ENCODE measurements at places on chromosomes 13 and 19.

GRCh38 chr19:16416991-16417390, 54.8 kb downstream of the EPS15L1 start:
- no peak for DNase-seq

DNA sequence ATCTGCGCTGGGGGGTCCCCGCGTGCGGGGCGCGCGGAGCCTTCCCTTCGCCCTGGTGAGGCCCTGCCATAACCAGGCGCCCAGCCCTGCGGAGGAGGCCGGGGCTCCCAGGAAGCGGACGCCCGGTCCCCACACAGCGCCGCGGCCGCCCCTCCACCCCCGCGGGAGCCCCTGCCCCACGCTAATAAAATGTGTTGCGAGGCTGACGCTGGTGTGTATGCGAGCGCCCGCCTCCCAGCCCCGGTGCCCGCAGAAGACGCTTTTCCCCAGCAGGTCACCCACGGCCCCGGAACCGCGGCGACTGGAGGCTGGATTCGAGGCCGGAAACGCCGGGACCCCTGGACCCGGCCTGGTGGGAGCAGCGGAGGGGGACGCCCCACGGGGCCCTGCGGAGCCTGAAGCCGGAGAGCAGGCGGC, 12.1 kb upstream of the CDC34 start:
- no peak for DNase-seq

- DNase-seq, result no peak
Measured at GRCh38 chr19:45768655-45768983, 433 bp downstream of the SIX5 start.

DNA sequence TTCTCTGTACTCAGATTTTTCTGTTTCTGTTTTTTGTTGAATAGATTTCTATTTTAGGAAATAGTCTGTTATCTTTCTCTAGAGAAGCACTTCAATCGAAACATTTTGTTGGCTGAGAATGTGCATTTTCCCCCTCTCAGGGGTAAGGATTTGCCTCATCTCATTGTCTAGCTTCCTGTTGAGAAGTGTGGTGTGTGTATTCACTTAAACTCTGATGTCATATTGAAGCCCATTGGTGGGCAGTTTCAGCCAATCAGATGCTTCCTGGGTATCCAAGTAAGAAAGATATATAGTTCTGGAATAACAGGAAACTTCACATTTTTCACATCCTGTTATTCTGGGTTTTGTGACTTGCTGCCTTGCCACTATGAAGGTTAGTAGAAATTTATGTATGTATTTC, 87.6 kb downstream of the ARHGEF7 start:
- DNase-seq, result peak; percentile 21

GRCh38 chr19:2259336-2259735, 3.1 kb upstream of the JSRP1 start:
- DNase-seq, result no peak

DNA sequence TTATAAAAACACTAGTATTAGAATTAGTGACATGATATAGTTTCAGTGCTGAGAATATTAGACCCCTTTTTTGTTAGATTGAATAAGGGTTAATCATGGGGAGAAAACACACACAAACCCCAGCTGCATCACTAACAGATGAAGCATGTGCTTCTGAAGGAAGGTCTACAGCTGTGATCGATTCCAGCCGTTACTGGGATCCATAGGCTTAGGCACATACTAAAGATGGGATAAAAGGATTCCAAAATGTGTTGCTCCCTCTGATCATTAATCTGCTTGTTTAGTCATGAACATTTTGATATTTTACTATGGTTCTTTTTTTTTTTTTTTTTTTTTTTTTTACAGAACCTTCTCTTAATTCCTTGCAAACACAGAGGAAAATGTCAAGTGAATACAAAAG, 1591.3 kb downstream of the EFNB2 start:
- no peak for DNase-seq

GRCh38 chr13:43905435-43906031, 25.8 kb downstream of the LACC1 start:
- DNase-seq, result peak; percentile 58

- DNase-seq, result no peak
Measured at GRCh38 chr19:19257137-19257536, 16.0 kb downstream of the TM6SF2 start.

- DNase-seq, result no peak
Measured at GRCh38 chr19:1181606-1182005, 7.5 kb upstream of the SBNO2 start.

- no peak for DNase-seq
Measured at GRCh38 chr19:42488783-42489521, 39.3 kb downstream of the CEACAM1 start.
